ENCODE measurements at places on chromosomes 1 and 21.
A peak's percentile ranks its signal among the peaks of the same experiment; 100 is the strongest.

GRCh38 chr1:101102426-101103156 lies 77.0 kb upstream of the DPH5 start:
- DNase-seq = no peak

DNA sequence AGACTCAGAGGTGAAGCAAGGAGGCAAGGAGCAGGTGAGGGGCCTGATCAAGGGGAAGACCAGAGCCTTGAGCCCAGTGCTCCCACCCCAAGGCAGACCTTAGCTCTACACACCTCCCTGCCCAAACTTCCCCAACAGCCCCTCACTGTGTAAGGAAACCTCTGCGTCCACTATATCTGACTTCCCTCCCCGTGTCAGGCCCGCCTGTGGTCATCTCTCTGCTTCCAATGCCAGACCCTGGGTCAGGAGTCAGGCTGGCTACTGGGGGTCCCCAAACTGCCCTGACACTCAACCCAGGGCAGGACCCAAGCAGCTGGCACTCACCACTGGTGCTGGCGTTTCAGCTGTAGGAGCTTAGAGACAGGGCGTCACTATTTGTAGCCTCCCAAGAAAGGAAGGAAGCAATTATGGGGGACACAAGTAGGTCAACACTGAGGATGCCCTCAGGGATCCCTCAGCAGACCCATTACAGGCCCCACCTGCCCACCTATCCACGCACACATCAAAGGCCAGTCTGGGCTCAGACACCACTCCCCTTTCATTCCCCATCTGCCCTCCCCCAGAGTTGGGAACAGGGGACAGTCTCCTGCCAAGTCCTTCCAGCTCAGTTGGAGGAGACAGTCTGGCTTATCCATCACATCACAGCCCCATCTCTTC lies 811 bp upstream of the S100A3 start:
- no peak for DNase-seq

GRCh38 chr1:25872713-25873112 lies 2.8 kb downstream of the PAQR7 start:
- DNase-seq = no peak

DNA sequence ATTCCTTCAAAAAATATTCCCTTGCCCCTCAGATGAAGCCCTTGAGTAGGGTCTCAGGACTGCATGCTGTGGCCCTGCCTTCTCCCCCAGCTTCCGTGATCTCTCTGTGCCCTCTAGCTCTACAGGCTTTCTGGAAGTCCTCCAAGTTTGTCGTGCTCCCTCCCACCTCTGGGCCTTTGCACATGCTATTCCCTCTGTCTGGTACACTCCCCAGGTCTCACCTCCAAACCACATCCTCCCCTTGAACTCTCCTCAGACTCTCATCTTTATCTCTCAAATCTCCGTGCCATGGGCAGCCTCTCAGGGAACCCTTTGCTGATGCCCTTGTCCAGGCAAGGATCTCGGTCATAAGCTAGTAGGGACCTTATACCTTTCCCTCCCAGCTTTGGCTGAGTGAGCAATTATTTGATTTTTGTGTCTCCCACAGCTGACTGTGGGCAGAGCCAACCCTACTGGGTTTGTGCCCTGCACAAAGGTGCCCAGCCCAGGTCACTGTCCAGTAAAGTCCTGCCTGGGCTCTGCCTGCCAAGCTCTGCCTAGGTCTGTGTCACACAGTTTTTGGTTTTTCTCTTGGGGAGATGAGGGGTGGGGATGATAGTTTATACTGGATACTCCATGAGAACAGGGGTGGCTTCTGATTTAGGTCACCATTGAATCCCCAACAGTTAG lies 188.1 kb downstream of the ZNF281 start:
- no peak for DNase-seq

GRCh38 chr1:58060559-58061170 lies 485.9 kb downstream of the OMA1 start:
- no peak for DNase-seq

GRCh38 chr1:165562571-165562970 lies 18.8 kb downstream of the LRRC52 start:
- DNase-seq = no peak

DNA sequence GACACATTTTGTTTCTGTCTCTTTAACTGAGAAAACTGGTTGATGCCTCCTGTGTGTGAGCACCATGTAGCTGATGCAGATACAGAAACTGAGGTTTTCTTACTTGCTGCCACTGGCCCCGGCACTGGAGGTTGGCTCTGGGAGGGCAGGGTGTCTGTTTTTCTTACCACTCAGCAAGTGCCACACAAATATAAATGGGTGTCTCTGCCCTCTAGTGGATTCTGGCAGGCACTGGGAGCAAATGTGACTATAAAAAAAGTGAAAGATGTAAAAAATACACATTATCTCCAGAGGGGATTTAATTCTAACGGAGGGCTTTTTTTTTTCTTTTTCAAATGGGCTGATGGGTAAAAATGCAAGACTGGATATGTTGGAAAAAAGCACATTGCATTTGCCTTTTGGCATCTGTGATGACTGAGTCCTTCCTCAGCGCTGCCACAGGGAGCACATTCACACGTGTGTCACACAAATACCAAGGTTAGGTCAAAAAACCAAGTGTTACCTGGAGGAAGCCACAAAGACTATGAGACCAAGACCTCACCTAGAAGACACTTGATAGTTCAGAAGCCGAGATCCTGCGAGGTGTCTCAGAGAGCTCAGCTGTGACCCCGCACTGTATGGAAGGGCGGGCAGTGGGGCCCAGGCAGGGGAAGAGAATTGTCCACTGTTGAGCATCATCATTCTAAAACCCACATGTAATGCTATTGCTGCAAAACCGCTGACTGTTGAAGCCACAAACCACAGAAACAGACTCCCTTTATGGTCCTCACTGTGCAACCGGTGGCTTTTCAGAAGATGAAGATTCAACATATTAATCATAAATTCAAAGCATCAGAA lies 18.9 kb downstream of the PGBD2 start:
- DNase-seq = no peak

GRCh38 chr1:85952460-85952859 lies 204.1 kb downstream of the COL24A1 start:
- DNase-seq = no peak

DNA sequence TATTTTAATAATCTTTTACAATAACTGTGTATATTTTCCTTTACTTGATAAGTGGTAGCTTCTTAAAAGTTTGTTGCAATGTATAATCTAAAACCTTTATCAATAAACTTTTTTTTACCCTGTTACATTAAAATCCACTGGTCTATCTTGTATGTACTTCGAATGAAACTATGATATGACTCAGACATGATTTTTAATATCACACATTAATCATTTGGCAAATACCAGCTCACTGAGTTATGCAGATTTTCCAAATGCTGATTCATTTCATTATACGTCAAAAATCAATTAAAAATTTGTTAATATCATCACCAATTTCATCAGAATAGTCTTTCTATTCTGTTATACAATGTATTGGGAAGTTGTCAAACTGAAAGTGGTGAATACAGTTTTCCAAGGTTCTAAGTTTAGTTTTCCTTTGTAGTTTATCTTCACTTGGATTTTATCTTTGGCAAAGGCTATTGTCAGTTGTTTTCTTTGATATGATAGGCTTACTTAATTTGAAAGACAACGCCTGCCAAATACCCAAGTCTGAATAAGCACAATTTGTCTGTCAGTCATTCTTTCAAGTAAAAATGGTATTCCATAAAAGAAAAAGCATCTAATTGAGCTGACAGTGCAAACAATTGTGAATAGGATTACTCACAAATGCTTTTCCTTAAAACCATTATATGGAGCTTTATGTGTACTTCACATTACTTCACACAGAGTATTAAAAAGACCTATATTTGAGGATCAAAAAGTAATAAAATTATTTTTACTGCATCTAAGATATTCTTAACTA lies 127.0 kb downstream of the NME7 start:
- DNase-seq = no peak

DNA sequence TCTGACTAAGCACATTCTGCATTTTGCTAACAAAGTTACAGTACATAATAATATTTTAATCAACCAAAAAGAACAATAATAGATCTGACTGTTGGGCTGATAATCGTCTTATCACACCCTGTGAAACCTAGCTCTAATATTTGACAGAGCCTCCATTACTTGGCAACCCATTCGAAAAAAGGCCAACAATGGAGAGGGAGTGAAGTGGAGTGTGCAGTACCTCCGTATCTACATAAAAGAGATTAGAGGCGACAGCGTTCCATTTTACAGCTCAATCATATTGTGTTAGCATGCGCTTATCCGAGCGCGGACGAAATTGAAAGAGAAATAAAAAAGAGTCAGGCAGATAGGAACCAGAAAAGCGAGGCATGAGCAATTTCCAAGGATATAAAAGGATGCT lies 137.3 kb upstream of the USH2A start:
- no peak for DNase-seq

- no peak for DNase-seq
Observed at GRCh38 chr1:61301824-61302657, 219.7 kb downstream of the NFIA start.

GRCh38 chr21:32304998-32305397 lies 6.3 kb downstream of the MRAP start:
- no peak for DNase-seq

- DNase-seq = no peak
Observed at GRCh38 chr1:197696372-197696771, 78.9 kb downstream of the DENND1B start.

DNA sequence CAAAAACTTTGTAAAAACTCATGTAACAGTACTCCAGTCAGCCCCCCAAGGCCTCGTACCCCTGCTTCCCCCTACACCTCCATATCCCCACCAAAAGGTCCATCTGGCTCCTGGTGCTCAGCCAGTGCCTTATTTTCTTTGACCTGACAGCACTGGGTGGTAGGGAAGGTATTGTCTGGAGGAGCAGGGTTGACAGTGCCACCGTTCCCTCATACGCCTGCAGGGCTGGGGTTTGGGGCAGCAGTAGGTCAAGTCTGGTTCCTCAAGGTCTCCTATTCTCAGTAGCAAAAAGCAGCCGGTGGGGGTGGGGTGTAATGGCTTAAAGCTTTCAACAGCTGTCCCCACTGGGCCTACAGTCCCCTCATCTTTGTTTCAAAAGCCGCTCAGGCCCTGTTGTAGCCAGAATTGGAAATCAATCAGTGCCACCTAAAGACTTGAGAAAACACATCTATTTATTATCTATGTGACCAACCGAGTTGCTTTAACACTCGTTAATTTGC lies 25.3 kb upstream of the TTF2 start:
- no peak for DNase-seq

GRCh38 chr21:34156957-34157356 lies 83.6 kb downstream of the MRPS6 start:
- no peak for DNase-seq

DNA sequence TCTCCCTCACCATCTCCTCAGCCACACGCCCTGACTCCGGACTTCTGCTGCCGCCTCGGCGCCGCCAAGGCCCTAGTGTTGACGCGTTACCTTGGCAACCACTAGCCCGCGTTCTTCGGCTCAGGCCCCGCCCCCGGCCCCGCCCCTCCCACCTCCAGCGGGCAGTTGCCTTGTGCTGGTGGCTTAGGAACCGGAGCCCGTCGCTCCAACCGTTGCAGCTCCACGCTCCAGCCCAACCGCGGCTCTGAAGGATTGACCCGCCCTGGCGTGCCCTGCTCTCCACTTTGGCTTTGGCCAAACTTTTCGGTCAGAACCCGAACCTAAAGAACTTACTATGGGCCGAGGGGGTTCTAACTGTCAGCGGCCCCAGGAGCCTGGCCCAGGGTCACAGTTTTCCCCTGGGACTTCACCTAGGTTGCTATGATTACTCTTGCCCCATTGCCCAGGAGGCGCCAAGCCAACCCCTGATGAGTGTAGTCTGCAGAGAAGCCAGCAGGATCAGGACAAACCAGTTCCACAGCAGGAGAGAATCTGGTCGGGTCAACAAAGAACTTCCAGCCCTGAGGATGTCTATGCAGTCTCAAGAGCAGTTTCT lies at the start of gene CFAP45:
TSS of gene CFAP45 (minus strand) at position 80 of the 595 bp plus-strand sequence. CDS start at position 13, 67 bp downstream.
- DNase-seq = no peak

- peak; percentile 30 for DNase-seq
Observed at GRCh38 chr1:66436378-66437135, 97.4 kb upstream of the SGIP1 start.

DNA sequence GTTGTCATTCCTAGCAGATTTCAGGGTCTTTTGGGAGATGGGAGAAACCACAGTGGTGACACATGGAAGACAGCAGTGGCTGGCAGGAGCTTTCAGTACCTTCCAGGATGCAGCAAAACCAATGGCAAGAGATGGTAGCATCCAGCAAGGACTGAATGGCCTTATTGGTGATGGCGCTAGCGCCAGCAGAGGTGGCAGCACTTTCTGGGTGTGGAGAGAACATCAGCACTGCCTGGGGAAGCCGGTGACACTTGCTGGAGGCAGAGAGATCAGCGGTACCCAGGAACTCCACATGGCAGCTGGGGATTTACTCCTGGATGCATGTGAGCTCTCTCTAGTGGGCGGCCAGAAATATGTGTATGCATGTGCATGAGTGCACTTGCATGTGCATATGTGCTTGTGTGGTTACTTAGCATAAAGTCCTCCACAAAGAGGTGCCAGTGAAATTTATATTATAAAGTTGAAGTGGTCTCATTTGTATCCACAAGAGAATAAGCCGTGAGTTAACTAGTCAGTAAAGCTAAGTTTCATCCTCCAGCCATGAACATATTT lies 364.7 kb downstream of the LMX1A start:
- no peak for DNase-seq

DNA sequence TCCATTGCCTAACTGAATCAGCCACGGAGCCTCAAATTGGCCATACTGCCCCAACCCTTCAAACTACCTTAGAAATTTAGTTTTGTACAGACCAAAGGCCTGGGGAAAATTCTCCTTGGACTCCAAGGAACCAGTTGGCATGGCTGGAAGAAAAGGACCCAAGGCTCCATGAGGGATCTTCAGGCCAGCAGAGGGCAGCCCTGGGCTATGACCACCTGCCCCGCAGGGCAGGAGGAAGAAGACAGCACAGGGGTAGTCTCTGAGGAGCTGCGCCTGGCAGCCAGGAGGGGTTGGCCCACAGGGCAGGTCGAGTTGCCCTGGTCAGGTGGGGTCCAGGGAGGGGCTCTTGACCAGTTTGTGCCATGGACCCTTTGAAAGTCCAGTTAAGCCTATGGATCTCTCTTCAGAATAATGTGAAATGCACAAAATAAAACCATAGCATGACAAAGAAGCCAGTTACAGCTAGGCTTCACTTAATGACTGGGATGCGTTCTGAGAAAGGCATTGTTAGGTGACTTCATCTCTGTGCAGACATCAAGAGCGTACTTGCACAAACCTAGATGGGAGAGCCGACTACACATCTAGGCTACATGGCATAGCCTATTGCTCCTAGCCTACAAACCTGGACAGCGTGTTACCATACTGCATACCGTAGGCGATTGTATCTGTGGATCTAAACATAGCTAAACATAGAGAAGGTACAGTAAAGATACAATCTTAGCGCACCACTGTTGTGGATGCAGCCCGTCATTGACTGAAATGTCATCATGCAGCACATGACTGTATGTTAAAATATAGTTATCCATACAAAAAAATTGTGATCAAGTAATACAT lies 26.1 kb downstream of the CACNA1S start:
- peak; percentile 87 for DNase-seq

- DNase-seq = no peak
Observed at GRCh38 chr1:154141240-154141639, 13.6 kb downstream of the NUP210L start.

GRCh38 chr1:66778266-66778665 lies 22.8 kb downstream of the INSL5 start:
- DNase-seq = no peak

All from H54 (cell line).